ENCODE measurements at places on chromosomes 2 and 18.

- peaks cover 45% of the 10 kb centered on the region for H3K4me1 ChIP-seq
- H3K36me3 ChIP-seq = no peaks in the 10 kb centered on the region
- DNase-seq = no peak
- H3K4me3 ChIP-seq = no peak overlapping the region
- H3K27ac ChIP-seq = no peak overlapping the region
Measured at GRCh38 chr2:38265461-38265860, 111.6 kb downstream of the ATL2 start.

GRCh38 chr2:240413813-240414429 lies 21.5 kb upstream of the GPC1 start:
- no peak overlapping the region for H3K4me3 ChIP-seq
- H3K27me3 ChIP-seq = no peaks in the 10 kb centered on the region
- H3K27ac ChIP-seq = no peak overlapping the region
- H3K4me1 ChIP-seq = no peaks in the 10 kb centered on the region
- no peaks in the 10 kb centered on the region for H3K36me3 ChIP-seq

GRCh38 chr2:28649481-28650265 lies 102.0 kb upstream of the PPP1CB start:
- H3K4me1 ChIP-seq = peaks cover 29% of the 10 kb centered on the region
- H3K4me3 ChIP-seq = peak overlapping the region; percentile 23
- no peaks in the 10 kb centered on the region for H3K36me3 ChIP-seq

GRCh38 chr2:206064077-206064476 lies 21.9 kb downstream of the INO80D start:
- peak overlapping the region; percentile 52 for H3K27ac ChIP-seq
- H3K4me3 ChIP-seq = no peak overlapping the region
- peaks cover 28% of the 10 kb centered on the region for H3K4me1 ChIP-seq

DNA sequence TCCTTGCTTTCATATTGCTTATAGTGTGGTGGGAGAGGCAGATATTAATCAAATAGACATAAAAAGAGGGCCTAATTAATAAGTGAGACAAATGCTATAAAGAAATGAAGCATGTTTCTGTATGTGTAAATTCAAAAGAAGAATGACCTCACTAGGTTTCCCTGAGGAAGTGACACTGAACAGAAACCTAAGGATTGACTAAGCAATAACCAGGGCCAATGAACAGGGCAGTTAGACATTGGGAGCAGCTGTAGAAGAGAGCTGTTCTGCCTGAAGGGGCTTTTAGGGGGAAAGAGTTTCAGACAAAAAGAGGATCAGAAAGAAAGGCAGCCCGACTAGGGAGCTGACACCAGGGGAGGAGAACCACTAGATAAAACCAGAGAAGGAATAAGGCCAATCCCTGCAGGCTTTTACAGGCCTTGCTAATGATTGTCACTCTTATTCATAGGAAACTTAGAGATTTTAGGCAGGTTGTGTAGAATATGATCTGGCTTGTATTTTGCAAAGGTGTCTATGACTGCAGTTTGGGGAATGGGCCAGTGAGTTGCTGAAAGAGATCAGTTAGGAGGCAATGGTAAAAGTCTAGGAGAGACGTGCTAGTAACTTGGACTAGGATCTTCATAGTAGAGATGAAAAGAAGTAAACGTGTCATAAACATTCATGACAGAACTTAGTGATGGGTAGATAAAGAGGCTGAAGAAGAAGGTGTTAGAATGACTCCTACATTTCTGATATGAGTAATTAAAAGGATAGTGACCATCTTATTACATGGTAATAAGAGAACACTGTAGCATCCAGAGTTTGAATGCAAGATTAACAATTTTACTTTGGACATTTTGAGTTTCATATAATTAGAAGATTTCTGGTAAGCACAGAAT lies 26.8 kb upstream of the NABP1 start:
- no peaks in the 10 kb centered on the region for H3K36me3 ChIP-seq
- H3K4me1 ChIP-seq = peaks cover 15% of the 10 kb centered on the region
- DNase-seq = no peak
- H3K27ac ChIP-seq = peak overlapping the region; percentile 61
- H3K27me3 ChIP-seq = no peaks in the 10 kb centered on the region

- H3K27ac ChIP-seq = no peak overlapping the region
- no peaks in the 10 kb centered on the region for H3K27me3 ChIP-seq
- no peak for DNase-seq
- no peaks in the 10 kb centered on the region for H3K36me3 ChIP-seq
- no peak overlapping the region for H3K4me3 ChIP-seq
Measured at GRCh38 chr18:48854780-48855179, 96.0 kb downstream of the SMAD7 start.

DNA sequence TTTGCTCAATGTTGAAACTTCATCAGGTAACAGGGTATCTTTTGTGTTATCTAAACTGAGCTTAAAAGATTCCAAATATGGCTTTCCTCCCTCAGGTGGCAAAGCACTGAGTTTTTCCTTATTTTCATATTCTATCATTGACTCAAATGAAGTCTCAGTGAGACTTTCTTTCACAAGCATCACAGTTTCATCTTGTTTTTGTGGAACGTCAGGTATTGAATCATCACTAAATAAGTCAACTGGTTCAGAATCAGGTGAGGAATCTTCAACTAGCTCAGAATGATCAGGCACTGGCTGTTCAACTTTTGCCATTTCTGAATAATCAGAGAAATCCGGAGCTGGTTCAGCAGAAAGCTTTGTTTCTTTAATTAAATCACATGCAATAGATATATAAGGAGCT lies 24.6 kb downstream of the RTN4 start:
- no peaks in the 10 kb centered on the region for H3K27me3 ChIP-seq
- H3K27ac ChIP-seq = no peak overlapping the region
- peaks cover 10% of the 10 kb centered on the region for H3K36me3 ChIP-seq
- no peak overlapping the region for H3K4me3 ChIP-seq
- no peak for DNase-seq
- peaks cover 10% of the 10 kb centered on the region for H3K4me1 ChIP-seq

DNA sequence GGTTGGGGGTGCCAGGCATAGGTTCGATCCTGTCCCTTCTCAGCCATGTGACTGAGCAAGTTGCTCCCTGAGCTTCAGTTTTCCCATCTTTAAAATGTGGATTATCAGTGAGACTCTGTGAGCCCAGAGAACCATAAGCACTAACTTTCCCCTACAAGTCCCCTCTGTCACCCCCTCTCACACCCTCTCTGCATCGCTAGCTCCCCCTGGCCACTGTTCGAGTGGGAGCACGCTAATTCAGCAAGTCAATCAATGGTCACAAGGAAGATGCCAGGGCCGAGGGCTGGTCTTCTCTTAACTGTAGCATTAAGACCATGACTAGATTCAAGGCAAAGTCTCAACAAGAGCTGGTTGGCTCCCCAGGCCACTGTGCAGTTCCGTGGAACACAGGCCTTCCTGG lies 66.2 kb downstream of the BCL2L11 start:
- no peaks in the 10 kb centered on the region for H3K36me3 ChIP-seq
- peaks cover 10% of the 10 kb centered on the region for H3K27me3 ChIP-seq
- no peaks in the 10 kb centered on the region for H3K4me1 ChIP-seq

DNA sequence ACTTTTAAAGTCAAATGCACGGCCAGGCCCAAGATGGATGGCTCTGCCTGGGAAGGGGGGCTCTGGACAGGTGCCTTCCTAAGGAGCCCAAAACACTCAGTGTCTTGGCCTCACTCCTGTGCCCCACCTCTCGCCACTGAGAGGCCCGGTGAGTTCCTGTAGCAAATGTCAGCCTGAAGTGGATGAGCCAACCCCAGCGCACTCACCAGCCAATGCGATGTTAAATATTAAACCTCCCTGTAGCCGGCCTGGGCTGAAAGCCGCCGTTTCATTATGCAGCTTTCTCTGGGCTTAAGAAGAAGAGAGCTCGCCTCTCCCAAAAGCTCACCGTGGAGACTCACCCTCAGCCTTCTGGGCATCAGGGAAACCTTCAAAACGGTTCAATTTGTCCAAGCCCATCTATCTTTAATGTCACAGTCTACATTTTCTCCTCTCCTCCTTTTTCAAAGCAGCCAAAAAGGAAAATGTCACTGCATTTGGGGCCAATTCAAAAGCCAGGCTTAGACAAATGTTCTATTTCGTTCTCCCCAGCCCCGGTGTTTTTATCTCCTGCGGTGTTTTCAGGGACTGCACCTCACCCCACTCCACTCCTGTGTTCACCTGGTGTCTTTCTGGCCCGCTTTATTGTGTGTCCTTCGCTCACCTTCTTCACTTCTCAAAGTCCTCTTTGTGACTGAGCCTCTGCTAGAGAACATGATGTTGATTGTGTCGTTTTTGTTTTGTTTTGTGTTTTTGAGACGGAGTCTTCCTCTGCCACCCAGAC lies 124.0 kb downstream of the NRP2 start:
- H3K27ac ChIP-seq = no peak overlapping the region
- no peaks in the 10 kb centered on the region for H3K36me3 ChIP-seq
- no peaks in the 10 kb centered on the region for H3K4me1 ChIP-seq
- no peak overlapping the region for H3K4me3 ChIP-seq
- no peak for DNase-seq

GRCh38 chr2:167249197-167249596 lies 360.9 kb downstream of the XIRP2 start:
- no peaks in the 10 kb centered on the region for H3K36me3 ChIP-seq
- DNase-seq = no peak
- H3K27me3 ChIP-seq = no peaks in the 10 kb centered on the region

- peaks cover 5% of the 10 kb centered on the region for H3K27me3 ChIP-seq
- no peak for DNase-seq
- H3K4me3 ChIP-seq = no peak overlapping the region
Measured at GRCh38 chr18:45628979-45629958, 14.0 kb downstream of the SLC14A2 start.

GRCh38 chr2:218327451-218328210 lies 29.0 kb upstream of the CATIP start:
- no peak for DNase-seq
- H3K36me3 ChIP-seq = no peaks in the 10 kb centered on the region
- no peak overlapping the region for H3K4me3 ChIP-seq
- peaks cover 10% of the 10 kb centered on the region for H3K27me3 ChIP-seq
- H3K27ac ChIP-seq = no peak overlapping the region
- H3K4me1 ChIP-seq = peaks cover 27% of the 10 kb centered on the region

- no peak for DNase-seq
- H3K27ac ChIP-seq = no peak overlapping the region
- peaks cover 4% of the 10 kb centered on the region for H3K4me1 ChIP-seq
- H3K27me3 ChIP-seq = no peaks in the 10 kb centered on the region
- H3K4me3 ChIP-seq = no peak overlapping the region
Measured at GRCh38 chr2:210128961-210129360, 42.2 kb downstream of the KANSL1L start.

GRCh38 chr2:158212301-158212700 lies 110.6 kb downstream of the UPP2 start:
- H3K27me3 ChIP-seq = peaks cover 3% of the 10 kb centered on the region
- no peak overlapping the region for H3K27ac ChIP-seq
- H3K4me3 ChIP-seq = no peak overlapping the region
- no peaks in the 10 kb centered on the region for H3K36me3 ChIP-seq
- H3K4me1 ChIP-seq = peaks cover 8% of the 10 kb centered on the region
- DNase-seq = no peak

GRCh38 chr18:59674186-59674902 lies 22.9 kb downstream of the CCBE1 start:
- H3K36me3 ChIP-seq = no peaks in the 10 kb centered on the region
- H3K27ac ChIP-seq = no peak overlapping the region
- no peaks in the 10 kb centered on the region for H3K27me3 ChIP-seq
- H3K4me1 ChIP-seq = no peaks in the 10 kb centered on the region
- DNase-seq = no peak

DNA sequence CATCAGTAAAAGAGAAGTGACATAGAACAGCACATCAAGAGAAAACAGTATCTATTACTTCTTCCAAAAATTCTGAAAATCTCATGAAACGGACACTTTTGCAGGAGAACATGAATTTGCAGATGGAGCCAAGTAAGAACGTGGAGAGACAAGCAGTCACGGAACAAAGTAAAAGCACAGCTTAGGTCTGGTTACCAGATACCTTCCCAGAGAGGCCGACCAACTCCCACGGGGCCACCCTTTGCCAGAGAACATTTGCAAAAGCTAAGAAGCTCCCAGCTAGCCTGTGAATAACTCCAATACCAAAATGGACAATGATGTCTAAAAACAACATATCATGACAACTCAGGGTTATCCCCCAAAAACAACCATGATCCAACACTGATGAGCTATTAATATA lies 38.9 kb downstream of the THAP4 start:
- no peaks in the 10 kb centered on the region for H3K27me3 ChIP-seq
- H3K4me3 ChIP-seq = no peak overlapping the region
- no peaks in the 10 kb centered on the region for H3K4me1 ChIP-seq
- DNase-seq = no peak
- H3K36me3 ChIP-seq = peaks cover 91% of the 10 kb centered on the region

DNA sequence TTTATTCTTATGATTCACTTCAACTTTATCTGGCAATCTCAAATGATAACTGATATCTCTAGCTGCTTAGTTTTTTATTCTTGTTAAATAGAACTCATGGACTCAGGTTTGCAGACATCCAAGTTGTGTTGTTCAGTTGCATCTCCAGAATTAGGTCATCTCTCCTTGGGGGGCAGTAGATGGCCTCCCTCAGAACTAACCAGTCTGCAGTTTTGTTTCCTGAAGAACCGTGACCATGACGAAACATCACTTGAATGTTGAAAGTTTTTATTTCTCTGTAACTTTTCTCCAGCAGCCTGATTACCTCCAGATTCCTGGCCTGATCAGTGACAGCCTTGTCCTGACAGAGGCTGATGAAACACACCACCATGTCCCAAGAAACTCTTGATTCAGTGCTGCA lies 321.5 kb downstream of the GALNT13 start:
- H3K36me3 ChIP-seq = no peaks in the 10 kb centered on the region
- no peak overlapping the region for H3K27ac ChIP-seq
- H3K4me1 ChIP-seq = no peaks in the 10 kb centered on the region
- no peak overlapping the region for H3K4me3 ChIP-seq
- H3K27me3 ChIP-seq = no peaks in the 10 kb centered on the region

GRCh38 chr18:10805587-10806118 lies 279.8 kb downstream of the NAPG start:
- no peaks in the 10 kb centered on the region for H3K27me3 ChIP-seq
- H3K36me3 ChIP-seq = no peaks in the 10 kb centered on the region
- no peak for DNase-seq

- no peaks in the 10 kb centered on the region for H3K4me1 ChIP-seq
- H3K4me3 ChIP-seq = no peak overlapping the region
- H3K27ac ChIP-seq = no peak overlapping the region
- no peaks in the 10 kb centered on the region for H3K36me3 ChIP-seq
- peaks cover 10% of the 10 kb centered on the region for H3K27me3 ChIP-seq
Measured at GRCh38 chr18:3794537-3795348, 344.8 kb downstream of the TGIF1 start.

DNA sequence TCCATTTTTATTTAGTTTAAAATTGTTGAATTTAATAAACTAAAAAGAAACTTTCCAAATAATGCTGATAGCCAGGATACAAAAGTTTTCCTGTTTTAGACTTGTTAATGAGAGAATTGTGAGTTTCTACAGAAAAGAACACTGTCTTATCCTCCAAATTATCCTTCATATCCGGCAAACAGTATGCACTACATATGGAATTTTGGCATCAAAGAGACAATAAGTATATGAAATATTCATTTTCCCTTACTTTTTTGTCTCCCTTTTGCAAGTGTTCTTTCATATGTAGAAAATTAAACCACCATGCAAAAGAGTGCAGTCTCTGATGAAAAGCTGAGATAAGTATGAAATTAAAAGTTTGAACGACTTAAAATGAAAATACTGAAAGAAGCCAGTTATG lies 159.4 kb downstream of the UBE2E3 start:
- H3K27ac ChIP-seq = peak overlapping the region; percentile 88
- H3K27me3 ChIP-seq = no peaks in the 10 kb centered on the region
- H3K36me3 ChIP-seq = peaks cover 30% of the 10 kb centered on the region
- DNase-seq = no peak
- H3K4me1 ChIP-seq = peaks cover 73% of the 10 kb centered on the region

- no peak overlapping the region for H3K27ac ChIP-seq
- H3K27me3 ChIP-seq = no peaks in the 10 kb centered on the region
- H3K36me3 ChIP-seq = peaks cover 83% of the 10 kb centered on the region
Measured at GRCh38 chr2:178119179-178119922, 7.1 kb downstream of the RBM45 start.
